Sigmoid colon (tissue), 7 donors: ENCODE measurements at places on chromosomes 11 and 22. TPM values are rescaled to one million over a fixed set of nuclear protein-coding genes. Genes with fewer than 3 reads are reported as not detected.

The FIBIN gene
- total RNA-seq, result 36.1 TPM

GRCh38 chr11:105429096-105429910, 180.6 kb upstream of the GRIA4 start:
- DNase-seq, result no peak

DNA sequence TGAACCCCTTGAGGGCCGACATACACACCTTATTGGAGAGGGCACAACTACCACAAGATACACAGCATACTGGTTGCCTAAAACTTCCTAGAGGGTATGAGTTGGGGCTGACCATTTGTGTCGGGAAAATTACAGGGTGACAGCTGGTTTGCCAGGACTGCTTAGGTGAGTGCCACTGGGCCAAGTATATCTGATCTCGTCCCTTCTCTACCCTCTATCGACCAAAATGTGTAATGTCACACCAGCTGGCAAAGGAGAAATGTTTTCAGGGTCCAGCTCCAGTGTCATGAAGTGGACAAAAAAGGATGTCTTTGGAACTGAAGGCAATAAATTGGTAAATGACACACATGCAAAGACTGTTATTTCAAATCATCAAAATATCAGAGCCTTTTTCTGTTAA, 126.1 kb downstream of the PGR start:
- DNase-seq, result no peak

The OR5AL1 gene
- not detected for total RNA-seq

DNA sequence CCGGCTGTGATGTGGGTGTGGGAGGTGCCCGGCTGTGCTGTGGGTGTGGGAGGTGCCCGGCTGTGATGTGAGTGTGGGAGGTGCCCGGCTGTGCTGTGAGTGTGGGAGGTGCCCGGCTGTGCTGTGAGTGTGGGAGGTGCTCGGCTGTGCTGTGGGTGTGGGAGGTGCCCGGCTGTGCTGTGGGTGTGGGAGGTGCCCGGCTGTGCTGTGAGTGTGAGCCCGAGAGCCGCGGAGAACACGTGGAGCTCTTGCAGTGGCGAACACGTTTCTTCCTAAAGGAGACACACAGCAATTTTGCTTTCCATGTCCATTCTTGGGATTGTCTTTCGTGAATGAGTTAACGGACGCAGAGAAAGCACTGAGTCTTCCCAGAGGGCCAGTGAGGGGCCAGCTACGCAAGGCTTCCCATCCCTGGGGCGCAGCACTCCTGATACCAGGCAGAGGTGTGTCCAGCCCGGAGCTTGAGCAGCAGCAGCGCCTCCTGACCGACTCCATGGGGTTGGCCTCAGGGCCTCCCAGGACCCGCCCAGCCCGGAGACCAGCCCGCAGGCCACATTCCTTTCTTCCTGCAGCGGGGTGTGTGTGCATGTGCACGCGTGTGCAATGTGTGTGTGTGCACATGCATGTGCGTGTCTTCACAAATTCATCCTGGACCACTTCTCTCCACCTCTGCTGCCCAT, 245.0 kb upstream of the B3GAT1 start:
- DNase-seq, result peak; percentile 52

The SCGB1D2 gene
- not detected for total RNA-seq

The PARVB gene
- 18.9 TPM for total RNA-seq

The MRGPRX1 gene
- total RNA-seq, result not detected

The RAPSN gene
- total RNA-seq, result 0.36 TPM

- no peak for DNase-seq
Observed at GRCh38 chr11:105923807-105924206, 98.2 kb downstream of the MSANTD4 start.

DNA sequence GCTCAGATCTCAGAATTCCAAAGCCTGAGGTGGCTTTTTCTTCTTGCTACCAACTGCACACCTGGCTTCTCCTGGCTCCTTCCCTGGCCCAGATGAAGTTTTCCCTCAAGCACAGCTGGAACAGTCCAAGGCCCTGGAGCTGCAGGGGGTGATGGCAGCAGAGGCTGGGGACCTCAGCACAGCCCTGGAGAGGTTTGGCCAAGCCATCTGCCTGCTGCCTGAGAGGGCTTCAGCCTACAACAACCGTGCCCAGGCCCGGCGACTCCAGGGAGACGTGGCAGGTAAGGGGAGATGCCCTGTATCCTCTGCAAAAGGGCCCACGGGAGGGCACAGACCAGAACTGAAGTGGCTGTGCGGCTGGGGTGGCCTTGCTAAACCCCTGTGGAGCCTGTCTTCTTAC, 1.2 kb downstream of the TTC36 start:
- no peak for DNase-seq

DNA sequence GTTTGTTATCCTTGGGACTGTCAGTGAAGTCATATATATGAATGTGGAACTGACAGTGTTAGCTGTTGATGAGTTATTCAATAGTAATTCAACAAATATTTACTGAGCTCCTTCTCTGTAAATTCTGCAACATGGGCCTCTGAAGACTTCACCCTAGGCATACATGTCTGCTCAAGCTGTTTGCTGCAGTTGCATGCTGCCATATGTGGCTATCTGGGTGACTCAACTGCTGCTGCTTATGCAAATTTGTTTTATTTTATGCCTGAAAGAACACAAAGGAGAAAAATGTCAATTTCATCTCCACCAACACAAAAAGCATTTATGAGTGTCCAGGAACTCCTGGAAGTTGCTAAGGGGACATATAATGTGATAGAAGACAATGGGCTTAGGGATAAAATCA, 417.6 kb downstream of the AASDHPPT start:
- no peak for DNase-seq

DNA sequence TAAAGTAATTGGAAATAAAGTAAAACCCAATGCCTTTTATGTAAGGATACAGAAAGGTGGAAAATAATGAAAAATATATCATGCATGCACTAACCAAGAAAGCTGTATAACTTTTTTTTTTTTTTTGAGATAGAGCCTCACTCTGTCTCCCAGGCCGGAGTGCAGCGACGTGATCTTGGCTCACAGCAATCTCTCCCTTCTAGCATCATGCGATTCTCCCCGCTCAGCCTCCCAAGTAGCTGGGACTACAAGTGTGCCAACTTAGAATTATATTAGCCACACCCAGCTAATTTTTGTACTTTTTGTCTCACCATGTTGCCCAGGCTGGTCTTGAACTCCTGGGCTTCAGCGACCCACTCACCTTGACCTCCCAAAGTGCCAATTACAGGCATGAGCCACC, 4.5 kb downstream of the GGT5 start:
- no peak for DNase-seq

DNA sequence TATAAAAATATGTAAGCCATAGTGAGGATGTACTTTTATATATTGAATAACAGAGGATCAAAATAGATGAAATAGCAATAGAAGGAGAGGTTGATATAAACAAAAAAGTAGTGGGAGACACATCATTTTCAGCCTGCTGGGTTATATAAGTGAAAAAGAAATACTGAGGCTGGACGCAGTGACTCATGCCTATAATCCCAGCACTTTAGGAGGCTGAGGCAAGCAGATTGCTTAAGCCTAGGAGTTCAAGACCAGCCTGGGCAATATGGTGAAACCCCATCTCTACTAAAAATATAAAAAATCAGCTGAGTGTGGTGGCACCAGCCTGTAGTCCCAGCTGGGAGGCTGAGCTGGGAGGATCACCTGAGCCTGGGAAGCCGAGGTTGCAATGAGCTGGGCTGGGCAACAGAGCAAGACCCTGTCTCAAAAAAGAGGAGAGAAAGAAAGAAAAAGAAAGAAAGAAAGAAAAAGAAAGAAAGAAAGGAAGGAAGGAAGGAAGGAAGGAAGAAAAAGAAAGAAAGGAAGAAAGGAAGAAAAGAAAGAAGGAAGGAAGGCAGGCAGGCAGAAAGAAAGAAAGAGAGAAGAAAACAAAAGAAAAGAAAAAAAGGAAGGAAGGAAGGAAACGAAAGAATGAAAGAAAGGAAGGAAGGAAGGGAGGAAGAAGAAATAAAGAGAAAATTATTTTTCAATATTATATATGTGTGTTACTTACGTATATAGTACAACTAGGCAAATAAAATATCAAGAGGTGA, 7.0 kb upstream of the P2RY2 start:
- DNase-seq, result peak; percentile 11

- DNase-seq, result no peak
Observed at GRCh38 chr11:76671237-76671592, 668 bp upstream of the LRRC32 start.

GRCh38 chr11:73155102-73155501, 13.0 kb upstream of the FCHSD2 start:
- DNase-seq, result peak; percentile 28

- no peak for DNase-seq
Observed at GRCh38 chr11:64492561-64492960, 98.5 kb upstream of the SLC22A12 start.

GRCh38 chr11:25794804-25795203, 537.1 kb upstream of the ANO3 start:
- no peak for DNase-seq

DNA sequence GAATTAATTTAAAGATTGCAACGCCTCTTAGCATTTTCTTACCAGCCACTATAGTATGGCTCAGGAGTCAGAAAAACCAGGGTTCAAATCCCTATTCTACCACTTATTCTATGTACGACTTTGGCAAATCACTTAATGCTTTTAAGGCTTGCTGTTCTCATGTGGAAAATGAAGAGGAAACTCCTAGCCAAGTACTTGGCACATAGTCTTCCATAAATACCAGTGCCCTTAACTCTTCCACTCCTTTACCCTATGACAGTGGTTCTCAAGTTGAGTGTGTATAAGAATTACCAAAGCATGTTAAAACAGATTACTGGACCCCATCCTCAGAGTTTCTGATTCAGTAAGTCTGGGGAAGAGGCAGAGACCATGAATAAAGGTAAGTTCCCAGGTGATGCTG, 107.6 kb downstream of the RBFOX2 start:
- DNase-seq, result no peak

DNA sequence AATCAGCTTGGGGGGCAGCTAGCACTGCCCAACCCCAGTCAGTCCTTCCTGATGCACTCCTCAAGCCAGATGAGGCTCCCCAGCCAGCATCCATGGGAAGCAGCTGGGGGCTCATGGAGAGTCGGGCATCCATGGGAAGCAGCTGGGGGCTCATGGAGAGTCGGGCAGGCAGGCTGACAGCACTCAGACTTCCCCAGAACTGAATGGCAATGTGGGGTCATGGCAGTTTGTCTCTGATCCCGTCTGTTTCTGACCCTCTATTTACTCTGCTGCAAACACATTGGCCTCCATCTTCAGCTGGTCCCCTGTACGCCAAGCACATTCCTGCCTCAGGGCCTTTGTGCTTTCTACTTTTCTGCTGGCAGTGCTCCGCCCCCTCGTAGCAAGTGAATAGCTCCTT, 314.8 kb downstream of the NTM start:
- no peak for DNase-seq

- no peak for DNase-seq
Observed at GRCh38 chr11:85620256-85620655, 6.9 kb downstream of the DLG2 start.

The APOL3 gene
- 20.2 TPM for total RNA-seq

GRCh38 chr11:105862736-105863367, 159.2 kb downstream of the MSANTD4 start:
- DNase-seq, result no peak

The SLC5A12 gene
- total RNA-seq, result not detected

The PANX3 gene
- total RNA-seq, result not detected

DNA sequence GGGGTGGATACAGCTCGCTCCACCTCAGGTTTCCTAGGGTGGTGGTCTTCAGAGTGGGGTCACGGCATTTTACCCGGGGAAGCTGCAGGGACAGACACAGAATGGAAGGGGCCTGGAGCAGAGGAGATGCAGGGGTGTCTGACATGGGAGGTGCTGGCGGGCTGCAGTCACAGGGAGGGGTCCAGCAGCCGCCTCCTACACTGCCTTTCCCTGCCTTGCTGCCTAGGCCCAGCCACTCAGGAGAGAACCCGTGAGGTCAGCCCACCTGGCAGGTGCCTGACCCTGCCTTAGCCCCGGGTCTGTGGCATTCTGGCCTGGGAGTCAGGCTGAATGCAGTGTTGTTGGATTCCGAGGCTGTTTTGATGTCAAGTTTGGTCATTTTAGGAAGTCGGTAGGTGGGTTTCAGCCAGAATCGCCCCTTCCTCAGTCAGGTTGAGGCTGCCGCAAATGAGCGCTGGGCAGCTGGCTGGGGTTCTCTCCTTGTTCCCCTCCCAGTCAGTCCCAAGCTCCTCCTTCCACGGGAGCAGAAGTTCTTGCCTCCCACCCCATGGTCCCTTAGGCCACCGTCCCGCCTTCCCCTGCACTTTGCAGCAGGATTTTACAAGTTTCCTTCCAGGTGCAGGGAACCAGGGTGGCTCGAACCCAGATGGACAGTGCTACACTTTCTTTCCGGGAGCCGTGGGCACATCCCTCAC, 294.5 kb downstream of the TBC1D22A start:
- peak; percentile 49 for DNase-seq

GRCh38 chr11:8747173-8747572, 64.6 kb downstream of the RPL27A start:
- DNase-seq, result peak; percentile 0

- no peak for DNase-seq
Observed at GRCh38 chr11:11373934-11374333, 20.9 kb upstream of the CSNK2A3 start.

- DNase-seq, result no peak
Observed at GRCh38 chr11:11586465-11586864, 35.3 kb downstream of the GALNT18 start.

DNA sequence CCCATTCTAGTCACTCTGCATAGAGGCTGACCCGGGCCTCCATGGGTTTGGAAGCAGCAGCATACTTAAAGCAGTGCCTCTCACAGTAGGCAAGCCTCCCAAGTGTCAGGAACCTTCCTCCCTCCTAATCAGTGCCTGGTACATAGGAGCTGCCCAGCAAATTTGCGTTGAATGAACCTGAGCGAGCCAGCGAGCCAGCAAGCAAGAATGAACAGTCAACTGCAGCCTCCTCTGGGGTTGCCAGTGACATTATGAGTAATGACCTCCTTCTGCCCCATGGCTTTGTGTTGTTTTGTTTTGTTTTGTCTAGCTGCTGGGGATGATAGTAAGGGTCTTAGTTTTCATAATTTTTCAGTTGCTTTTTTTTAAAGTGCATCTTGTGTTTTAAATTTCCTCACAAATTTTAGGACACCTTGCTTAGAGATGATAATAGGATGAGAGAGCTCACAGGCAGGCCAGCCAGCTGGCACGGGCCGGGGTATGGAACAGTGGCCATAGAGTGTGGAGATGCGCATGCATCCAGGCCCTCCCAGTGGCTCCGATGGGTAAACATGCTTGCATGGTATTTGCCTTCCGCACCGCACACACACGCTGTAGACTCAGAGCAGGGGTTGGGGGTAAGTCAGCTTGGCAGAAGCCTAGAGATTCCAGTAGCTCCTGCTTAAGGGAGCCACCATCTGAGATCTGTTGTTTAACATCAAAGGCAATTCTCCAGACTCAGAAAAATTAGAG, 36.1 kb downstream of the TTC12 start:
- DNase-seq, result no peak

- DNase-seq, result no peak
Observed at GRCh38 chr22:26172389-26172990, 3.2 kb downstream of the SEZ6L start.

- DNase-seq, result no peak
Observed at GRCh38 chr11:9030601-9031000, 26.8 kb upstream of the NRIP3 start.

The LRRC74B gene
- total RNA-seq, result not detected

The IFITM10 gene
- 0.36 TPM for total RNA-seq

DNA sequence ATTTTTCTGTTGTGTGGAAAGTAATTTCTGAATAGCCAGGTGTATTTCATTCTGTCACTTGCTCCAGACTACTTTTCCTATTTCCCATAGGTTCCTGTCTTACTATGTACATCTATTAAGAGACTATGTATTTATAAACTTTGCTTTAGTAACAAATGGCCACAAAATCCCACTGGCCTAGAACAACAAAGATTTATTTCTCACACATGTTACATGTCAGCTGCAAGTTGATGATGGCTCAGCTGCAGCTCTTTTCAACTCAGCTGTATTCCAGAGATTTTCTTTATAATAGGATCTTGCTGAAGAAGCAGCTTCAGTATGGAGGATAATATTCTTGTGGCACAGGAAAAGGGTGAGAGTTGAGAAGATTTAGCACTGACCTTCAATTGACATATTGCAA, 539.6 kb upstream of the LRRC4C start:
- DNase-seq, result no peak
